ENCODE measurements at places on chromosomes 3 and 15.

DNA sequence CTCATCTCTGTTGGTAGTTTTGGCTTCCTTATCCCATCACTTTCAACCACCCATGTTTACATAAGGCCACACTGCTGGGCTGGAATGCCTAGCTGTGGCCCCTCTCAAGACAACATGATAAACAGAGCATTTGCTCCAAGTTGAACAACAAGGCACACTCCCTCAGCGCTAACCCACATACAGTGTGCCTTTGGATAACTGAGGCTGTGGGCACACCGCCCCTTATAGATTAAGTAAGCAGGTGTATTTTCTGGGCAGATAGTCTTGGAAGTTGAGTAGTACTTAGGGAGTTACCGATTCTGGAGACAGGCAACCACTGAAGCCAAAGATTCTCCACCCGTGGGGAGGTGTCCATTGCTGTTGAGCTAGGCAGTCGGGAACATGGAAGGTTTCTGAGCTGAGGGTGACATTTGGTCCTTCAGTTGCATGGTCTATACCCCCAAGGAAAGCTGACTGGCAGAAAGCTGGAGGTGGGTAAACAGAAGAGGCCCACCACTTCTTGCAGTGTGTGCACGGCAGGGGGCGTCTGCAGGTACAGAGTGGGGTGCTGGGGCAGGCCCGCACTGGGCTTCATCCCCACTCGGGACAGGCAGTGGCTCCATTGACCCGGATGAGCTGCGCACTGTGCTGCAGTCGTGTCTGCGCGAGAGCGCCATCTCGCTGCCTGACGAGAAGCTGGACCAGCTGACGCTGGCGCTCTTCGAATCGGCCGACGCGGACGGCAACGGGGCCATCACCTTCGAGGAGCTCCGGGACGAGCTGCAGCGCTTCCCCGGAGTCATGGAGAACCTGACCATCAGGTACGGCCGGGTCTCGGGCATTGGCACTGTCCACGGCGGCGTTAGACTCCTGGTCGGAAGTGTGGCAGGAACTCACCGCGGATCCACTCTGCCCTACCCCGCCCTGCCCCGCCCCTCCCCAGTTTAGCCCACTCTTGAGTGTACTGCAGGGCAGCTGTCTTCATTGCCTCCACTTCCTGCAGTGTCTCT, 16.8 kb downstream of the NOX5 start:
- DNase-seq: no peak

DNA sequence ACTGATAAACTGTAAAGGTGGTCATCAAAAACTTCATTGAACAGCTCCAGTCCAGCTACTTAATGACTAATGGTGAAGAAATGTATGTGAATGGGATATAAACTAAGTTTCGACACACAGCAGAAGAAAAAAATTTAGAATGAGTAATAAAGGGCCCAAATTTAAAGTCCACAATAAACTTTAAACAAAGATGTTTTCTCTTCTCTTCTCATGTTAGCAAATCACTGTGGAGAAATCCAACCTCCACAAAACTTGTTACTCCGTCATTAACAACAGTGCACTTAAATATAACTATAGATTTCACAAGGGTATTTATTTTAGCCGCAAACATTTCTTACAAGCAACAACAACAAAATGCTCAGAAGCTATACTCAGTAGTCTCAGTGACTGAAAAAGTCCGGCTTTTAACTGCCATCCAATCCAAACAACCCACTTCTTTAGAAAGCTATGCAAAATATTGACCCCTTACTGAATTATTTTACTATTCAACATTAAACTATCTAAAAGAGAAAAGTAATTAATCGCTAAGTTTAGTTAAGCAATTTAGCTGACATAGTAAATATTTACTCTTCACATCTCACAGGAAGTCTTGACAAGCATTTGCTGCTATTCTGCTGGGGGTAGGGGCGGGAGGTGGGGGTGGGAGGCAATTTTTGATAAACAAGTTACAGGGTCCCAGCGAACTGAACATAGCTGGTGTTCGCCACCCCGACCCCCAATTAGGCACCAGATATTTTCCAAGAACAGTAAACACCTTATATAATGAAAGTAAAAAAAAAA, 2.4 kb downstream of the IGF2BP2 start:
- DNase-seq: no peak

- DNase-seq: no peak
Observed at GRCh38 chr15:45414215-45414885, 36.0 kb upstream of the GATM start.

DNA sequence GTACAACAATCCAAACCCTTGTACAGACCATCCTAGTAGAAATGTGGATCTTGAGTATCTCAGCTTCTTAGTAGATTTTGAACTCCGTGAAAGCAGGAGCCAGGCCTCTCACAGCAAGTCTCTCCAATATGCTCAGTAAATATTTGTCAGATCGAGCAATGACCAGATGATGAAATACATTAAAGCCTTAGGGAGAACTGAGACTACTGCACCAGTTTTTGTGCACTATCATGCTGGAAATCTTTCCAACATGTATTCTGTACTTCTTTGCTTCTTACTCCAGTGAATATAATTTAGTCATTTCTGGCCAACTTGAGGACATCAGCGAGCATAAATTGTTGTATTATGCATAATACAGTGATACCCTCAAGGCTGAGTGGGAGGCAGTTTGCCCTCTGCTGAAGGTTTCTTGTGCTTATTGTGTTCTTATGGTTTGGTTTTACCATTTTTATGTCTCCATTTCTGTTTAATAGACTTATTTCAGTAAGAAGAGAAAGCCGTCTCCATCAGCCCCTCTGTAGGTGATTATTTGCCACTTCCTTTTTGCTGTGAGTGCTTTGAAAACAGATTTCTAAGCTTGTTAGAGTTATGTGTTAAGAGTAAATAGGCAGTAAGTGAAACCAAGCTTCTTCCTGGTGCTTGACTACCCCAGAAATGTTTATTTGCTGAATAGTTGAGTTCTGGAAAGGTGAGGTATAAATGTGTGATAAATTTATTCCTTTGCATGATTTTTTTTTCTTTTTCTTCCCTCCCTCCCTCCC, 147.1 kb downstream of the PGPEP1L start:
- DNase-seq: no peak

- DNase-seq: no peak
Observed at GRCh38 chr3:12751571-12751970, 7.5 kb downstream of the TMEM40 start.

DNA sequence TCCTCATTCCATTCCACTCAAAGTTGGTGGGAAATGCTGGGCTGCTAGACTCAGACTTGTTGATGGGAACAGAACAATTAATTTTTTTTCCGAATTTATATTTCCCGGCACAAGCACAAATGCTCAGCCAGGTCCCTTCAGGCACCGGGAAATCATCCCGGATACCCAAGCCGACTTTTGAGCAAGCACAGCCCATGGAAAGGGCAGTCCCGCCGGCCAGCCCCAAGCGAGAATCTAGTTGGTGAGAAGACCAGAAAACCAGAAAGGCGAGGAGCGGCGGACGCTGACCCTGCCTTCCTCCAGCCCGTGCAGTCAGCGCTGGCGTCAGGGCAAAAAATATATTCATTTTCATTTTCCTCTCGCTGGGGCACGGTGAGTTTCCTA, 763 bp upstream of the ZIC4 start:
- DNase-seq: no peak

DNA sequence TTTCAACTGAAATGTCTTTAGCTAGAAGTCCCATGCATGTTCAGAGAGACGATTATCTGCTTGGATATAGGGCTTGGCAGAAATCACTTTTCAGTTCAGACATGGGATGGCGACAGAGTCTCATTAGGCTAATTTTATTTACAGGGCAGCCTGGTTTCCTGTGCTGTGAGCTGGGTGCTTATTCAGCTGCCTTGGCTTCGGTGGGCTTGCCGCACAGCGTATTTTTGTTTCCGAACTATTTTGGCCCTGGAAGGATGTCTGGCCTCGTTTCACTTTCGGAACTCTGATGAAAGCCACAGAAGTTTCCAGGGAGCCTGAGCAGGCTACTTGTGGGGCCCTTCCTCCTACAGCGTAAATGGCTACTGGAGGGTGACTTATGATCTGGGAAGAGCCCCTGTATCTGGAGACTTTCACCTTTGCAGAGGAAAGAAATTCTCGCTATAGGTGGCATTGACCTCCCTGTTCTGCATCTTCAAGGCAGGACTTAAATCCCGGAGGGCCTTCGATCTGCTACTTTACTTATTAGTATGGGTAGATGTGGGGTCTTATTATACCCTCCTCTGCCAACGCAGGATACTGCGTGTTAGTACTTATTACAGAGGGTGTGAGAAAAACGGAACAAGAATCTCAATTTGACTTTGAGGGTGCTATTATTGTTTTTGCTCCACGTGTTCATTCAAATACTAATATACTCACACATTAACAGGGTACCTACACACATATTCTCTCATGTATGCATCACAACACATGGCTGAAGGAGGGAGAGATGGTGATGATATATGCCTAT, 364.0 kb upstream of the RBMS3 start:
- DNase-seq: no peak

GRCh38 chr3:17431004-17431403, 311.4 kb downstream of the TBC1D5 start:
- DNase-seq: no peak

DNA sequence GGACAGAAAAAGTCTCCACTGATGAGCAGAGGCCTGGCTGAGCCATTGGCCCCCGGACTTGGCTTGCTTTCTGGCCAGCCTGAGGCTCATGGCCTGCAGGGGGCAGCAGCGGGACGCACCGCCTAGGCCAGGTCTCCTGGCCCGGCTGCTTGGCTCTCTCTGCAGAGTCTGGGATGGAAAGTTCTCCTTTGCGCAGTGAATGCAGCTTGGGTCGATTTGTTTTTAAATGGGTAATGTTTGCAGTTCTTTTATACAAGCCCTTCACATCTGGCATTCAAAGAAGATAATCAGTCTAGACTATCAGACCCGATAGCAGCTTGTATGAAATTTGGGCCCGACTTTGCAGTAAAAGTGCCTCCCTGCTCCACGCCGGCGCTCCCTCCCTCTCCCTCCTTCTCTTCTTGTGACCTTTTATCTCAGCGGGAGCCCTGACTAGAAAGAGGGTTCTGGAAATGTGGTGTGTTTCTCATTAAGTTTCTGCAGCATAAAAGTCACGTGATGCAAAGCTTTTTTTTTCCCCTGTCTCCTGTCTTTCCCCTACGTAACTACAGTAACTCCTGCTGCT, 59.9 kb downstream of the ZNF621 start:
- DNase-seq: no peak

GRCh38 chr3:151460774-151461450, at the start of gene IGSF10:
Gene IGSF10 (minus strand): TSS chr3:151461061. CDS start chr3:151458709, 2,352 bp downstream.
- no peak for DNase-seq

- DNase-seq: no peak
Observed at GRCh38 chr3:115321400-115321805, 174.3 kb upstream of the ZBTB20 start.

- DNase-seq: no peak
Observed at GRCh38 chr3:113227146-113227545, 15.8 kb downstream of the BOC start.

- DNase-seq: no peak
Observed at GRCh38 chr3:27575499-27575898, 91.3 kb upstream of the SLC4A7 start.

- DNase-seq: no peak
Observed at GRCh38 chr3:150968341-150969035, 4.0 kb downstream of the CLRN1 start.

- no peak for DNase-seq
Observed at GRCh38 chr15:49270541-49271421, 100.7 kb downstream of the GALK2 start.

GRCh38 chr3:30643763-30644462, 37.5 kb downstream of the TGFBR2 start:
- no peak for DNase-seq

DNA sequence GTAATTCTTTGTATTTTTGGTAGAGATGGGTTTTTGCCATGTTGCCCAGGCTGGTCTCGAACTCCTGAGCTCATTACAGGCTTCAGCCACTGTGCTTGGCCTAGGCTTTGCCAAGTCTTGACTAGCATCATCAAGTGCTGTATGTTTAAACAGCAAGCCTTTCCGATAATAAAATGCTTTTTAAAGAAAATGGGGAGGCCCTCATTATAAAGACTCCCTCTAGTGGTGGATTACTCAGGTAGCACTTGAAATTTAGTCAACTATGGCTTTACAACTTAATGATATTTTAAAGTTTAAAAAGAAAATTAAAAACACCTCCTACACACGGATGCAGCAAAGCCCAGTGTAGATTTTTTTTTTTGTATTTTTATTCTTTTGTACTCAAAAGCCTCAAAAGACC, 213.6 kb downstream of the GAP43 start:
- DNase-seq: no peak

- no peak for DNase-seq
Observed at GRCh38 chr3:34882764-34883163, 756.6 kb upstream of the ARPP21 start.

All from NCI-H187 treated with DMSO at 0.1 percent for 48 hours (cell line).